ENCODE measurements at places on chromosomes 16 and 17. TPM values are rescaled to one million over a fixed set of nuclear protein-coding genes. Genes with fewer than 3 reads are reported as not detected.

- DNase-seq, result no peak
These were observed 41.3 kb downstream of the UBN1 start for GRCh38 chr16:4888428-4889135.

- no peak for DNase-seq
These were observed 22.1 kb downstream of the COX10 start for GRCh38 chr17:14091367-14091766.

The CYB5D1 gene
- total RNA-seq, result 8.4 TPM

- DNase-seq, result no peak
These were observed 4.3 kb upstream of the SLFN11 start for GRCh38 chr17:35377706-35378105.

DNA sequence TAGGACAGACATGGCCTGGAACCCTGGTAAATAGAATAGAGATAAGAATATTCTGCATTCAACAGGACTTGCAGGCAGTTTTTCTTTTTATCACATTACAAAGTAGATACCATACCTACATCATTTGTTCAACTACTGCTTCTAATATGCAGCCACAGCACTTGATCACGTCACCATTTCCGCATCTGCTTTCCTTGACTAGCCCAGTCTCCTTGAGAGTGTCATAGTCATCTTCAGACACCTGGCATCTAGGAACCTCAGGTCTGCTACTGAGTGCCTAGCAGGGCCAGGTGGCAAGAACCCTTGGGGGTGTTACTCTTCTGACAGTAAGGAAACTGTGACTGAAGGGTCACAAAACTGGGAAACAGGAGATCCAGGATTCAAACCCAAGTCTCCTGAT is 93.2 kb upstream of the TOB1 start:
- no peak for DNase-seq

The BRIP1 gene
- 4.8 TPM for total RNA-seq

- no peak for DNase-seq
These were observed 433.9 kb upstream of the MAF start for GRCh38 chr16:80034469-80034826.

DNA sequence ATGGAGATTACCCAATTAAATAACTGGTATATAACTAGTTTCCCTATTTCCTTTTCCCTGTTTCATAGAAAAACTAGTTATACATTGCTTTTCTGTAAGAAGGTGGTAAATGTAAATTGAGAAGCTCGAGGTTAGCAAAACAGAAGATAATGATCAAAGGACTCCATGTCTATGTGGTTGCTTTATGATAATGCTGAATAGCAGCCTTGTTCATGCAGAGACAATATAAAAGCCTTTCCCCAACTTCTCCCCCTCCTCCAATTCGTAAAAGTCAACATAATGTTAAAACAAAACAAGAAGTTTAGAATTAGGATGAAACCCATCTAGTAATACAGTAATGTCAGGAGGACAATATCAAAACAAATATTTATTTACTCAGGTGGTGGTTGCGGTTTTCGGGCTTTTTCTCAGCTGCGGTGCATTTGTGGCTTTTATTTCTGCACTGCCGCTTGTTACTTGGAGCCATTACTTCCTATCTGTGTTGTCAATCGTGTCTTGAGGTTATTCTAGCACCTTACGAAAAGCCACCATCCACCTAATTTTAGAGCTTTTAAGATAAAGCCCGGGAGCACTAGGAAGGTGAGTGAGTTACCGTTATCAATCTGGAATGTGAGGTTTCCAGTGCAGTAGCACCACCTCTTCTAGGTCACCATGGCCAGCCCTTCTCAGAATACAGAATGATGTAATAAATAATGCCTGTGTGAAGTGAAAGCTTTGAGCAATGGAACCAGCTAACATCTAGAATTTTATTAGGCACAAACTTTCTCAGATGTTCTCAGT is 297.5 kb downstream of the CDH13 start:
- peak; percentile 26 for DNase-seq

DNA sequence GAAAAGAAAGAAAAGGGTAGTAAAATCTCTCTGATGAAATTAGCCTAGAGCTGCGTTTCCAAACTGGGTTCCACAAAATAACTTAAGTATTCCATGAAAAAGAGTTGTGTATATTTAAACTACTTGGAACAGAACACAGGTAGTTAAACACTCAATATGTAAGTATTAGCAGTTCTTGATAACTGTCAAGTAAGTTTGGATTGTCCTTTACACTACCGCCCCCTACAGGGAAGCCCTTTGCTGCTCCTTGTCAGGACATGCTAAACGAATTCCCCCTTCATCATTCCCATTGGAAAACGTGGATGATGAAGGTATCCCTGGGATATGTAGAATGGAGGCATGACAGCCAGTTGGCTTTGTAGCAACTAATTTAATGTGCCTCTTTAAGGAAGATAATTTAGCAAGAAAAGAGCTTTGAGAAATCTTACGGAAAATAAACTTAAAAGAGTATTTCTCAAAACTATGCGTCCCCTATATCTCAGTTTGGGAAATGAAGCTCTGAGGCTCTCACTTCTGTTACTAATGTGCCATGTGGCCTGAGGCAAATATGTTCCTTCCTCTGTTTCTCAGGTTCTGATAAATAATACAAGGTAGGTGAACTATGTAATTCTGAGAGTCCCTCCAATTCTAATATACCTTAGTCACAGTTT is 18.8 kb downstream of the NCBP3 start:
- peak; percentile 55 for DNase-seq

GRCh38 chr17:81940538-81941483 is 3.7 kb upstream of the PYCR1 start:
- DNase-seq, result no peak

DNA sequence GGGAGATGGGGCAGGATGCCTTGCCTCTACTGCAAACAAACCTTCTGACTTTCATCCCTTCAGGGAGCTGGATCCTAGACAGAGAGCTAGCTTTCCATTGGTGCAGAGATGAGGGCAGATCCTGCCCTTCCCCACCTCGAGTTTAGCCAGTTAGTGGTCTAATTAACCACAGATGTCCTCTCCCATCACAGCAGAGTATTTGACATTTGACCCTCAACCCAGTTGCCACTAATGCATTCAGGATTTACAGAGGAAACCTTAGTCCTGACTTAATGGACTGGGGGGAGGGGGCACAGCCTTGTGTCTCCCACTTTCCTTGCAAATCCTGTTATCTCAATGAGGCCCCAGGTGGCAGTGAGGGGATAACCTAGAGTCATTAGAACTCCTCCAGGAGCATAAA is 10.2 kb downstream of the PIP4K2B start:
- DNase-seq, result no peak

The ZNF624 gene
- total RNA-seq, result 0.47 TPM

GRCh38 chr17:7613769-7614424 is 800 bp downstream of the FXR2 start:
- DNase-seq, result peak; percentile 35

DNA sequence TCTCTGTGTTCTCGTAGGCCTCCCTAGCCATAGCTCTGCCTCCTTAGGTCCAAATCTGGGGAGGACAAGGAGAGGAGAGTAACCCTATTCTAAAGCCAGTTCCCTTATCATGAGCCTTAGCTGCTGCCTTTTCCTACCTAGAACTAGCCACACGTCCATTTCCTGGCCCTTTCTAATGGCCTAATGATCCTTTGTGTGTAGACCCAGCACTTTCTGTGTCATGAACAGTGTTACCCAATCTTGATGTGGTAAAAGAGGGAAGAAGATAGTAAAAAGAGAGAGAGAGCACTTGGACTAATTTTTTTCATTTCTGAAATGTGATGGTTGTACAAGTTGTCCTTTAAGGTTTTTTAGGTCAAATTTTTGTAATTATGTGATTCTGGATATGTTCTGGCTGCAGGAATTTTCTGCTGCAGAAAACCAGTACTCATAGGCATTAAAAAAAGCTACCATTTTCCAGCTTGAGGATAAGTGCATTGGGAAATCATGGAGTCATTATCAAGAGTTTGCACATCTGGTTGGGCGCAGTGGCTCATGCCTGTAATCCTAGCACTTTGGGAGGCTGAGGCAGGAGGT is 18.2 kb downstream of the CASC3 start:
- no peak for DNase-seq

GRCh38 chr17:55681342-55681700 is 41.3 kb downstream of the TMEM100 start:
- DNase-seq, result no peak

The RHBDF1 gene
- total RNA-seq, result 291 TPM

The KRT33B gene
- not detected for total RNA-seq

GRCh38 chr16:58125041-58125440 is 4.1 kb downstream of the CFAP20 start:
- DNase-seq, result no peak

- no peak for DNase-seq
These were observed 2.7 kb downstream of the CYBC1 start for GRCh38 chr17:82447876-82448275.

DNA sequence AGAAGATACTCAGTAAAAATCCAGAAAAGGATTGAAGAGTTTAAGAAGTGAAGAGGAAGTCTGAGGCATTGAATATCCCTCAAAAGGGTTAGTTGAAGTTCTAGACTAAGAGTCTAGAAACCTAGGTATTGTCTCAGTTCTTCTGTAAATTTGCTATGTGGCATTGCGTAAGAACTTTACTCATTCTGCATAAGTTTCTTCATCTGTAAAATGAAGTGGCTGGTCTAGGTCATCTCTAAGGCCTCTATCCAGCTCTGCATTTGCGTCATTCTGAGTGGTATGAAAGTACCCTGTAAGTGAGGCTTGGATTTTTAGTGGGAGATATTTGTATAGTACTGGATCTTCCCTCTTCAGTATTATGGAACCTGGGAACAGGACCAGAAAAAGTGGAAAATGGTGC is 130.2 kb downstream of the MYO1D start:
- DNase-seq, result no peak

The VASN gene
- 2.2 TPM for total RNA-seq

GRCh38 chr17:13704333-13704732 is 102.6 kb upstream of the HS3ST3A1 start:
- DNase-seq, result no peak

- DNase-seq, result peak; percentile 71
These were observed 767 bp downstream of the ARSG start for GRCh38 chr17:68291836-68292688.

GRCh38 chr16:78522327-78522726 is 422.9 kb downstream of the WWOX start:
- no peak for DNase-seq

- no peak for DNase-seq
These were observed 163.3 kb downstream of the XYLT1 start for GRCh38 chr16:17307504-17307903.

The SPDYE4 gene
- total RNA-seq, result not detected

The DECR2 gene
- 25.2 TPM for total RNA-seq

The KRTAP4-1 gene
- not detected for total RNA-seq

DNA sequence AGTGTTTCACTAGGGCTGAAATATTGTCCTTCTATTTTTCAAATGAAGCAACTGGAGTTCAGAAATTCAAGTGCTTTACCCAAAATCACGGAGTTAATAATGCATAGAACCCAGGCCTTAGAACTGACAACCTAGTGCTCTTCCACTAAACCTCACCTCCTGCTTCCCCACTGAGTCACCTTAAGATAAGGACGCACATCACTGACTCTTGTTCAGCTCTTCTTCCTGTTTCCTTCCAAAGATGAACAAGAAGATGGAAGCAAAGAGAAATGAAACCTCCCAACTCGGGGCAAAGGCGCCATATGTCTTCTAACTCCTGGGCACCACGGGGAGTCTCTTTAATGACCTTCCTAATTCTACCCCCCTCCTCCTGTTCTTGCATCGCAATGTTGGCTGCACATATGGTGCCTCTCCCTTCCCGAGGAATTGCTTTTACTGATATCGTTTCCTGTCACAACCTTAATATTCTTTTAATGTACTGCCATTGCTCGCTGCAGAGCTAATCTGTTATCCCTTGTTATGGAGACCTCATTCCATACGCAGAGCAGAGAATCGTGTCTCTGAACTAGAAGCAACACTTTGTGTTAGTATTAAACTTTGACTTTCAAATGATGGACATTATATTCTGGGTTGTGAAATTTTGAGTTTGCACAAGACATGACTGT is 591.4 kb downstream of the TMEM114 start:
- no peak for DNase-seq

GRCh38 chr16:29154088-29154487 is 169.2 kb downstream of the LAT start:
- DNase-seq, result no peak

The KIFC3 gene
- 43.4 TPM for total RNA-seq

The SPATA32 gene
- not detected for total RNA-seq

DNA sequence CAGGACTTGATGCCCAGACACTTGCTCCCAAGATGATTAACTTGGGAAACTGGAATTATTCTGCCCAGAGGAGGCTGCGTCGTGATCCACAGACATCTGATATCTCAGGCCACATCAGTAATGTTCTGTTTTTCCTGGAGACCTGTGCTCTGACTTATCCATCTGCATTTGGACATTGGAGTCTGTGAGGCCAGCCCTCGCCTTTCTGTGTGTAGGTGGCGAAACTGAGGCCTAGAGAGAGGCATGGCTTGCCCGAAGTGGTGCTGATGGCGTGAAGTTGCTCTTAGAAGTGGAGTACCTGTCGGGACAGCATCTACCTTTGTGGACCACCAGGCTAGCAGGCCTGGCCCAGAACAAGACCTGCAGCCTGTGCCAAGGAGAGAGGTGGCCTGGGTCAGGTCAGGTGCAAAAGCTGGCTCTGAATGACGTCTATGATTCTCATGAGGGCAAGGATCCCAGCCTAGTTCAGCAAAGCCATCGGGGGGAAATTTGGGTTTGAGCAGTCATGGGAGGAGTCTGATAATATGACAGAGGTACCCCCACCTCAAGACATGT is 186.8 kb upstream of the ZNF469 start:
- DNase-seq, result no peak

- DNase-seq, result no peak
These were observed 7.2 kb upstream of the KRTAP4-7 start for GRCh38 chr17:41076788-41077187.

DNA sequence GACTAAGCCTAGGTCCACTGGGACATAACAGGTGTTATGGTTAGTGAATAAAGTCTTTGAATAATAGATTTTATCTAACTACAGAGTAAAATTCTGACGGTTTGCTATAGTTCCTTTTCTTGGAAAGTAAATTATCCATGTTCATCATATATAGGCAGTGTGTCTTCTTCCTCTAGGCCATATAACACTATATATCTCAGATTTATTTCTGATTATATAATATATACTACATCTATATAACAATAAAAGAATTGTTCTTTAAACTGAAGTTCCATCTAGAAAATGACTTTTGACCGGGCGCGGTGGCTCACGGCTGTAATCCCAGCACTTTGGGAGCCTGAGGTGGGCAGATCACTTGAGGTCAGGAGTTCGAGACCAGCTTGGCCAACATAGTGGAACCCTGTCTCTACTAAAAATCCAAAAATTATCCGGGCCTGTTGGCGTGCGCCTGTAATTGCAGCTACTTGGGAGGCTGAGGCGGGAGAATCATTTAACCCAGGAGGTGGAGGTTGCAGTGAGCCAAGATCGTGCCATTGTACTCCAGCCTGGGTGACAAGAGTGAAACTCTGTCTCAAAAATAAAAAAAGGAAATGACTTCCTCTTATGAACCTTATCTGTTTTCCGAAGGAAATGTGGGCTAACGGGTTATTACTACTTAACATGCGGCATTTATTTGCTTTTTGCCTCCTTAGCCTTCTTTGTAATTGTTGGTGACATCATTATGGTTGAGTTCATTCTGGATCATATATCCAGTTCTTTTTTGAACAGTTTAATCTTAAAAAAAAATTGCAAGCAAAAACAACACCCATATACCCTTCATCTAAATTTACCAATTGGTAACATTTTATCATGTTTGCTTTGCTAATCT is 29.2 kb downstream of the NOL11 start:
- DNase-seq, result no peak

The BHLHA9 gene
- total RNA-seq, result not detected

GRCh38 chr16:84303023-84303422 is 8.3 kb downstream of the WFDC1 start:
- no peak for DNase-seq

All from HT-29 (cell line).